Lung microvascular endothelial cell (primary cell): ENCODE measurements at places on chromosomes 16 and 17. TPM values are rescaled to one million over a fixed set of nuclear protein-coding genes. Genes with fewer than 3 reads are reported as not detected.

The HSD17B2 gene
- 155 and 398 TPM in 2 replicates for total RNA-seq

The SCIMP gene
- not detected in 2 replicates for total RNA-seq

The HOXB9 gene
- under 0.01 TPM in 1 of 2 replicates, not detected in the other for total RNA-seq

The WNT9B gene
- total RNA-seq: not detected in 2 replicates

The XYLT2 gene
- total RNA-seq: 15.3 and 18.5 TPM in 2 replicates

The KLHL11 gene
- total RNA-seq: 18.1 and 26.6 TPM in 2 replicates

The CCL8 gene
- not detected in 2 replicates for total RNA-seq

The ASPHD1 gene
- 0.20 and 0.22 TPM in 2 replicates for total RNA-seq

- DNase-seq: peak; percentile 59
Observed at GRCh38 chr17:1649844-1650501, at the start of gene RILP. TSS of gene RILP (minus strand) at chr17:1649866. CDS start at chr17:1649804, 62 bp downstream.

DNA sequence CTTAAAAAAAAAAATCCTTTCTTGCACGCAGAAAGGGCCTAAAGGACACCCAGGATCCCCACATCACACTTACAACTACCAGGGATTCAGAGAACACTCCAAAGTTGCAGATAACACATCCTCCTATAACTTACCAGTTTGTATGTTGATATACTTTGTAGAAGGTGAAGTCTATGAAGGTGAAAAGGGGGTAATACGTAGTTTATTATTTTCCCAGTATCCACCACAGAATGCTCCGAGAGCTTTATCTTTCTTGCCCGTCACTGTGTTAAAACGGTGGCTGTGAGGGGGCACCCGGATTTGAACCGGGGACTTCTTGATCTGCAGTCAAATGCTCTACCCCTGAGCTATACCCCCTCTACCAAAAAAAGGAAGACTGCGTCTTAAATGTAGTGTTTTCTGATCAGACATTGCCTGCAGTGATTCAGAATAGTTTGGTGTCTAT is 7.9 kb upstream of the RPL23 start:
- DNase-seq: no peak

DNA sequence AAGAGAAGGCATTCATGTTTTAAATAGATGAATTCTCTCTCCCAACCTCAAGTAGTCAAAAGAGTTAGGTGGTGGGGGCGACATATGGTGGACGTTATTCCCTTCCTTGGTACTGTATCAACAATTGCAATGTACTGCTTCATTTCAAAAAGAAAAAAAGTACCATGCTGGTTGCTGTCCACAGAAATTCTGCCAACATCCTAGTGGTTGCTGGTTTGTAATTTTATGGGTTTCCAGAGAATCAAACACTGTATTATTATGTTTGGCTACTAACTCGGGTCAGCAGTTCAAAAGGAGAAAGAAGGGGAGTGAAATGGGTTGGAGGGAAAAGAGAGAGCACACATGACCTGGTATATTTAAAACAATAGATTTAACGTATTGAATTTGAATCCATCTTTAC is 61.1 kb upstream of the KCNJ16 start:
- DNase-seq: no peak

DNA sequence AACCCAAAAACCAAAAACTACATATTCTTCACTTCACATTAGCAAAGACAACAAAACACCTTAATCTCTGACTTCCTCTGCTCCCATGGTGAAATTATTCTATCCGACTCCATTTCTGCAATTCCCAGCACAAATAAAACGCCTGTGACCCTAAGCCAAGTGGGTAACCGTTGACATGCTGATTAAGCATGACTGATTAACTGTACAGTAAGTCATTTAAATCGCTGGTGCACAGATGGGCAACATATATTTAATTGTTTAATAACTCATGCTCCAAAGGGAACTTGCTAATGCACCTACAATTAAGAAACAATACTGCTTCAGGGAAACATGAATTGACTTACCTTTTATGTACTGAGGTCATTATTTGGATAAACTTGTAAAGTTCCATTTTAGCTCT is 436.7 kb downstream of the KIF2B start:
- DNase-seq: no peak

- peak; percentile 84 for DNase-seq
Observed at GRCh38 chr16:88628512-88628974, 9.8 kb upstream of the IL17C start.

GRCh38 chr17:62981933-62982332 is 15.9 kb downstream of the TANC2 start:
- DNase-seq: peak; percentile 41

- no peak for DNase-seq
Observed at GRCh38 chr17:68829211-68829610, 126.0 kb downstream of the ABCA8 start.

DNA sequence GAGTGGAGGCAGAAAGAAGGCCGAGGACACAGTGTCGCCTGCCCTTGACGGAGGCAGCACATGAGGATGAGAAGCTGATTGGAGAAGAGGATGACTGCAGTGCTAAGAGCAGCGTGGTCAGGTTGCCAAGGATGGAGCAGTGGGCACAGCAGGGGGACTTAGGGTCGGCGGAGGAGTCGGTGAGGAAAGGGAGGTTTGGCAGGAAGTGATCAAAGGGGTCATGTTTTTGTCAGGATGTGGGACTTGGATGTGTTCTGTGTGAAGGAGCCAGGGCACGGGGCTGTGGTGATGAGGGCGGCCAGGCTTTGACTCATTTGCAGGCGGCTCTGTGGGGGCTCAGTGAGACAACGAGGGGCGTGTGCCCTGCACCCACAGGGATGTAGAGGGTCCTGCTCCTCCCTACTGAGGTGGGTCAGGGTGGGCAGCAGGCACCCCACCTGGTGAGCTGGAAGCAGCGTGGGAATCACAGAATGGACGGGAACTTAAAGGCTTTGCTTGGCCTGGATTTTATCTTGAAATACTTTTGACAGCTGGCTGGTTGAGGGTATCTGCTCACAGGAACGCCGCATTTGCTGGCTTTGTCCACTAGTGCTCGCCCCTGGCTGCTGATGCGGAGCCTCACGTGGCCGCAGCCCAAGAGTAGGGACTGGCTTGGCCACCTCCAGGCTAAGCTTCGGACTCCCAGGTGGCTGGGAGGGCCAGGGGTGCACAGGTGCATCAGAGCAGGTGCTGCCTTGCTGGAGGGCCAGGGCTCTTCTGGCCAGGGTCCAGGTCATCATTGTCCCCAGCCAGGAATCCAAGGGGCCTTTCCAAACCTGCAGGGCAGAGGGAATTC is 6.0 kb downstream of the MPG start:
- peak; percentile 56 for DNase-seq

DNA sequence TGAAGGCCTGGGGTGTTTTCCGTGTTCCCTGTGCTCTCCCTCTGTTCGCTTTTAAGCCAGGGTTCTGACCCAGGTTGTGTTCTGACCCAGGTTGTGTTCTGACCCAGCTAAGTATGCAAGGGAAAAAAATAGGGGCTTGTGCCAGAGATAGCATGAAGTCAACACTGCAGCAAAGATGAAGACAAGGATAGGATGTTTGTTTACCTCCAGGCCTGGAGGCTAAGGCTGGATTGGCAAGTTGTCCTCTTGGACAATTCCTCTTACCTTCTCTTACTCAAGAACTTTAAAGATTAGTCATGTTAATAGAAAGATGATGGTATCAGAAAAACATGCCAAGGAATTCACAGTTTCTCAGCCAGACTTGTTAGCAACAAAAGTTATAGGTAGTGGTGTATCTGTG is 19.4 kb downstream of the LYRM9 start:
- no peak for DNase-seq

DNA sequence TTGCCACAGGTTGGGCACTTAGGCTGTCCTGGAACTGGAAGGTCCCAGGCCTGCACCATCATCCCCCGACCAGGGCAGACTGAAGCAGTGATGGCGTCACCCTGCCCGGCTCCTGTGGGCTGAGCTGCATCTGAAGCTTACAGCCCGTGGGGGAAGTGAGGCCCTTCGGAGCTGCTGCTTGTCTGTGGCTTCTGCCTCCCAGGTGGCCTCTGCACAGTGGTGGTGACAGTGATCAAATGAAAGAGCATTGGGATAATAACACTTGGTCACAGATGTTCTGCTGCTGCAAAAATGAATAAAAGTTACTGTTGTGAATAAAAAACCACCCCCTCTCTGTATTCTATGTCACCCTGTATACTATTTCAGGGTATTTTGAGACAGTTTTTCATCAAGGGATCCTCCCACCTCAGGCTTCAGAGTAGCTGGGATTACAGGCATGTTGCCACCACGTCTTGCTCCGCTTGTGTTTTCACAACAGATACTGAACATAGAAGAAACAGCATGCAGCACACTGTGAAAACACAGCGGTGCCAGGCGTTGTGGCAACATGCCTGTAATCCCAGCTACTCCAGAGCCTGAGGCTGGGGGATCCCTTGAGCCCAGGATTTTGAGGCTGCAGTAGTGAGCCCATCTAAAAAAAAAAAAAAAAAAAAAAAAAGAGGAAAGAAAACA is 165.0 kb downstream of the LGALS9B start:
- DNase-seq: no peak

- no peak for DNase-seq
Observed at GRCh38 chr17:15038656-15039055, 226.5 kb downstream of the PMP22 start.

DNA sequence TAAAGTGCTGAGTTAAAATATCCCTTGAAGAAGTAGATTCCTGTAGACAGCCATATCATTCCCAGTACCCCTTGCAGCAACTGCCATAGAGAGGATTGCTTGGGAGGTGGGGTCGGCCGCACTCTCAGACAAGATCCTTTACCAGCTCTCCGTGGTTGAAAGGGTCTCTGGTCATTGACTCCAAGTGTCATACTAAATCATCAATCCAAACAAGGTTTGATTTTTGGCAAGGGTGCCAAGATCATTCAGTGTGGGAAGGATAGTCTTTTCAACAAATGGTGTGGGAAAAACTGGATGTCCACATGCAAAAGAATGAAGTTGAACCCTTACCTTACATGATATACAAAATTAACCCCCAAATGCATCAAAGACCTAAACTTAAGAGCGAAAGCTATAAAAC is 21.8 kb downstream of the TBX2 start:
- DNase-seq: no peak

- DNase-seq: no peak
Observed at GRCh38 chr17:8386841-8387240, 3.8 kb upstream of the RPL26 start.
